Left lobe of liver (tissue), 2 donors: ENCODE measurements at places on chromosomes 3 and 15. TPM values are rescaled to one million over a fixed set of nuclear protein-coding genes. Genes with fewer than 3 reads are reported as not detected.

Gene CADPS
- 0.10 TPM for total RNA-seq

Gene TEX264
- total RNA-seq: 39.2 TPM

Gene HTR3E
- not detected for total RNA-seq

Gene MAP2K5
- total RNA-seq: 9.9 TPM

Gene CAPN7
- 26.8 TPM for total RNA-seq

Gene PRR20G
- not detected for total RNA-seq

Gene FEZF2
- total RNA-seq: not detected

Gene CHRNA5
- 0.35 TPM for total RNA-seq

- no peak for DNase-seq
These were observed 217.3 kb upstream of the GOLIM4 start for GRCh38 chr3:168312984-168313383.

DNA sequence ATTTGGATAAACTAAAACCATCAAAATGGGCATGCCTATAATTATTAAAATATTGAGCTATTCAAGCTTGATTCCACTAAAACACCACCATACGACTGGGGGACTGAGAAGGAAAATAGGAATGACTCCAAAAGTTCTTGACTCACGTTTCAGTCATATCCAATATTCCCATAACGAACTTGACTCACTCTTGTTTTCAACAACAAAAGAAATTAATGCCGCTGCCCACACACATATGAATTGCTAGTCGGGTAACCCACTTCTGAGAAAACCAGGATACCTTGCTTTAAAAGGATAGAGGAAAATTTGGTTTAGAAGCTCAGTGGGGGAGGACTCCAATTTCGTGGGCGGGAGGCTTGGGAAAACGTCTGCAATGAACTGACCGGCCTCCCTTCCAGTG is 5.2 kb downstream of the HTR3C start:
- no peak for DNase-seq

- no peak for DNase-seq
These were observed 215.0 kb upstream of the CDIN1 start for GRCh38 chr15:36364377-36364776.

GRCh38 chr3:32413845-32414521 is 22.3 kb downstream of the CMTM7 start:
- no peak for DNase-seq

- DNase-seq: no peak
These were observed 158.8 kb downstream of the SLCO3A1 start for GRCh38 chr15:92012368-92012629.

DNA sequence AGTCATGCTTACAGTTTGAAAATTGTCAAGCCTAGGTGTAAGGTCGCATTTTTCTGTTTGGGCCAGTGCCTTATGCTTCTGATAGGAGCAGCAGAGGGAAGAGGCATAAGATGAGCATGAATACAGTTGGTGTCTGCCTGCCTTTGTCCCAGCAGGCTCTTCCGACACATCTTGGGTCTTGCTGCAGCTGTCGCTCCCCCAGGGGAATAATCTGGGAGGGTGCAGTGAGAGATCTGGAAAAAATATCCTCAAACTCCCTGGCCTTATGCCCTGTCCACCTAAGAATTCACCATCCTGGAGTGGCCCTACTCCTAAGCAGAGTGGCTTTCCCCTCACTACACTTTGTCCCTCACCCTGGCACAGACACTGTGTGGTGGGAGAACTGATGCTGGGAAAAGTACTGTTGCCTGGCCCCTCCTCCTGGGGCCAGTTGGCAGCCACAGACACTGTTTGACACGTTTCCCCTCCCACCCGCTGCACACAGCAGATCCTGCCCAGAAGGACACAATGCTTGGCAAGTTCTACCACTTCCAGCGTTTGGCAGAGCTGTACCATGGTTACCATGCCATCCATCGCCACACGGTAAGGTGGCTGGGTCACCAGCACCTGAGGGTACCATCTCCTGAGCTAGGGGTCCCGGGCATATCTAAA is 21.1 kb upstream of the RHO start:
- DNase-seq: no peak

DNA sequence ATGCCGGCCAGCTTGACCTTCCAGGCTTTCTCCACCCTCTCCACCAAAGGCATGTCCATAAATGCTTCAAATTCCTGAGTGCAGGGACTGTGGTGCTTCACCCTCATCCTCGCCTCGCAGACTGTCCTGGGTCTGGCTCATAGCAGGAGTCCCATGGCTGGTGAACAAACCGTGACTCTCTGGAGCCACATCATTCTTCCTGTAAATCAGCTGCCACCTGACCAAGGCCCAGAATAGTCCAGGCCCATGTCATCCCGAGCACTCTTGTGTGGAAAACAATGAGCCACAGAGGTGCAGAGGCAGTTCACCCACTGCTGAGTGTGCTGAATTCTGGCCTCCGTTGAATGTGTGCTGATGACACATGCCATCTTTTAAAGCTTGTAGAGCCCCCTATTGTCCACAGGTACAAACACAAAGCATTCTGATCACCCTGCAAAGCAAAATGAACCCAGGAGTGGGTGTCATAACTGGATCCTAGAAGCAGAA is 68.6 kb downstream of the ABHD5 start:
- DNase-seq: no peak

DNA sequence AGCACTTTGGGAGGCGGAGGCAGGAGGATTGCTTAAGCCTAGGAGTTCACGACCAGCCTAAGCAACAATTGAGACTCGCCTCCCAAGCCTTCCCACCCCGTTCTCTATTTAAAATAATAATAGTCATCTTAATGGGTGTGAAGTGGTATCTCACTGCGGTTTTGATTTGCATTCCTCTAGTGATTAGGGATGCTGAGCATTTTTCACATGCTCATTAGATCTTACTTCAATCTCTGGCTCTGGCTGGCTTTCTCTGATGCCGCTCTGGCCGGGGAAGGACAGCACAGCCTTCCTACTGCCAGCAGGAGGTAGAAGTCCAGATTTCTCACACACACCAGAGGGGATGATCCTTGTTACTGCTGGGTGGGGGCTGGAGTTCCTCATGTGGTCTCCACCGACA is 7.4 kb upstream of the EIF4A2 start:
- no peak for DNase-seq

DNA sequence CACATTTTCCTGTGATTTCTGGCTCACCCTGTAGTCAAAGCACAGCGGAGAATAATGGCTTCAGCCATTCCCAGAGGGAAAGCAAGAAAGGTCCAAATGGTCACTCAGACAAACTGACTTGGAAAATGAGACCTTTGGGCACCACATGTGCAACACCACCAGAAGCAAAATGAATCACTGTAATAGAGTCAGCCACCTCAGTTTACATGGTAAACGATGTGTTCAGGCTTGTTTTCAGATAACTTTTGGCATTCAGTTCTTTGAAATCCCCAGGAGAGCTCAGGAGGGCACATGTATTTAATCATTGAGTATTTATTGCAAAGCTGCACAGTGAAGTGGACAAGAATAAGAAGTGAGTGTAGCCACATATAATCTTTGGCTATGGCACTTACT is 38.4 kb upstream of the ALCAM start:
- DNase-seq: no peak

GRCh38 chr3:197270558-197271317 is 27.7 kb downstream of the DLG1 start:
- no peak for DNase-seq

- DNase-seq: no peak
These were observed 23.1 kb downstream of the DCLK3 start for GRCh38 chr3:36741285-36741684.

- DNase-seq: peak; percentile 55
These were observed 34.1 kb downstream of the ZNF710 start for GRCh38 chr15:90035095-90035839.

DNA sequence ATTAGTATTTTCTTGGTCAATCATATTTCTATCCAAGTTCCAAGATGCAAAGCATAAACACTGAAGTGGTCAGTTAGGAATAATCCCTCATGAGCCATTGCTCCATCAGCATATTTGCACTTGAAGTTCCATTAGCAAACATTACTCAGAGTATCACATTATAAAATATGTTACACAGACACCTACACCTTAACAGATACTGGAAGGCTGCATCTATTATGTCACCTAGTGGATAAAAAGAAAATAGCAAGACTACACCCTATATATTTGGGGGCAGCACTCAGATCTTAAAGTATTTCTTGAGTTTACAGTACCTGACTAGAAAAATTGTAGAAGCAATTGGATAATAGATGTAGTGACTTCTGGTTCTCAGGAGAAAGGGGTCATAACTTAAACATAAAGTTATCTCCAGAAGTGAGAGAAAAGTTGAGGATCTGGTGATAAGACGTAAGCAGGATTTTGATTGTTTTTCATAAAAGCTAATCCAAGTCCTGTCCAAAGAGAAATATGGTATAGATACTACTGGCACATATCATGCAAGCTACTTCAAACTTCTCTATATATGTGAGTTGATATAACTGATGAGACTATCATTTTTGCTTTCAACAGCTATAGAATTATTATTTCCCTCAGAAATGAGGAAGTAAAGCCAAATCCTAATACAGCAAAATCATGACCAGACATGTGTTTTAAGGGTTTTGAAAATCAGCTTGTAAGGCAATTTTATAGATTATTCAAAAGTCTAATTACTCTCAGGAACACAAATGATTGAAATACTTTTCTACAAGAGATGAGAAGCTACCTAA is 422.2 kb downstream of the GBE1 start:
- DNase-seq: no peak

DNA sequence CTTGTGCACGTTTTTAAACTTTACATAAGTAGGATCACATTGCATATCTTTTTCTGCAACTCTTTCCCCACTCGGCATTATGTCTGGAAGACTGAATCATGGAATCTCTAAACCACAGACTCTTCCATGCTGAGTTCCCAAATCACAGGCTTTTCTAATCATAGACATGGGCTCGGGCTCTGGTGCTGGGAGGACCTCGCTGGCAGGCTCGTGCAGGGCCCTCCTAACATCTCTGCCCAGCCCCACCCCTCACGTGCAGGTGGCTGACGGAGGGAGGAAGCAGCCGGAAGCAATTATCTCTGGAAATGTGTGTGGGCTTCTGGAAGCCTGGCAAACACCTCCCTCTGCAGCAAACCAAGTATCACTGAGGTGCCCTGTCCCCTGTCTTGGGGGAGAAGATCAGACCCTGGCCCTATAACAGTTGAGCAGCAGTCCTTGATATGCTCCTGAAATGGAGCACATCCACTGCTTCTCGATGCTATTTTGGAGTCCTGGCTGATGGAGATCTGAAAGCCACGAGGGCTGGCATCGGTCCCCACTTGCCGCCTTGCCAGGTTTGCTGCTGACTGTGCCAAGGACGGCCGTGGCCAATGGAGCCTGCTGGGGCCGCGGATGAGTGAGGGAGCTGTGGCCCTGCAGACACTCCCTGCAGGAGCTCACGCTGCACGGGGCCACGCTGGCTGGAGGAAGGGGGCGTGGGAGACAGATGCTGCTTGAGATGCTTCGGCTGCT is 4.4 kb upstream of the IQSEC1 start:
- DNase-seq: peak; percentile 63

- no peak for DNase-seq
These were observed 56.6 kb downstream of the LSM3 start for GRCh38 chr3:14235003-14235911.

DNA sequence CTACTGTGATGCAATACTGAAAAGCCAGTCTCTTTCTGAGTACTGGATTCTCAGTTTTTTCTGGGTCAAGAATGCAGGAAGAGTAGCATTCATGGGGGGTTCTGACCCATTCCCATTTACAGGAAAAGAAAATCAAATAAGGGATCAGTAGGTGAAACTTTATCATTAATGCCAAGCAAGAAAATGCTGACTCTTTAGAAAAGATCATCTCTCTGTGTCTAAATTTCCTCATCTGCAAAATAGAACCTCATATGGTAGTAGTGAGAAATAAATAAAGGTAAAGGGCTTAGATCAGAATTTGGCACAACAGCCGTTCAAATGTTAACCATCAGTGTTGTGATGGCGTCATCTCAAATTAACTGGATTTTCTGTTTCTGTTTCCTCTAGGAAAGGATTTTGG is 807.6 kb upstream of the LMCD1 start:
- no peak for DNase-seq

DNA sequence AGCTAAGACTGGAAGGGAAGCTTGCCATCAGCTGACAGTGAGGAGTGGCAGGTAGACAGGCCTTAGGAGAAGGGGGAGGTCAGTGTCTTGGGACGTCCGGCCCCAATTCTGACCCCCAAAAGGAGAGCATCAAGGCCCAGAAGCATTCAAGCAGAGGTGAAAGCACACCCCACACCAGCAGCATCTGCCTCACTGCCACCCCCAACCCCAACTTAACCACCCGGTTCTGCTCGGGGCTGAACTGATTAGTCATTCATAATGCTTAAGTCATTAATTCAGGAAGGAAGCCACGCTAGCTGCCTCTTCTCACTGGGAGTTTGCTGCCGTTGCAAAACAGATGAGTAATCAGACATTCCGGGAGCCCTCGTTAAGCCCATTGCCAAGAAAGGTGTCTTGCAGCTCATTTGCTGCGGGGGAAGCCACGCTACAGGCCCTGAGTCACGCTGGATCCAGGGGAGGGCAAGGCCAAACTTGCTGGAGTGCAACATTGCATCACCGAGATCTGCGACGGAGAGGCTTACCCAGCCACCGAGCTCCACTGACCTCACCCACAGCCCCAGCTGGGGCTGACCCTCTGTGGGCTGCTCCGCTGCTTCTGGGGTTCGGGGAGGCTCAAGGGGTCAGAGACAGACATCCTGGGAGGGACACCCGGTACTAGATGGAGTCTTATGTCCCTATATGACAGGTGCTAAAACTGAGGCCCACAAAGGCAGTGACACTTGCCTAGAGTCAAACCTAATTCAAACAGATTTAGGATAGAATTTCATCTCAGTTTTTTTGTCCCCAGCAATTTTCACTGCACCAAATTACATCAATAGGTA is 46.4 kb upstream of the HES1 start:
- DNase-seq: peak; percentile 71
